NCI-H1417 (cell line): ENCODE measurements at places on chromosomes 3 and 15.

- no peak for DNase-seq
Observed at GRCh38 chr3:49523756-49524747, 30.2 kb upstream of the BSN start.

DNA sequence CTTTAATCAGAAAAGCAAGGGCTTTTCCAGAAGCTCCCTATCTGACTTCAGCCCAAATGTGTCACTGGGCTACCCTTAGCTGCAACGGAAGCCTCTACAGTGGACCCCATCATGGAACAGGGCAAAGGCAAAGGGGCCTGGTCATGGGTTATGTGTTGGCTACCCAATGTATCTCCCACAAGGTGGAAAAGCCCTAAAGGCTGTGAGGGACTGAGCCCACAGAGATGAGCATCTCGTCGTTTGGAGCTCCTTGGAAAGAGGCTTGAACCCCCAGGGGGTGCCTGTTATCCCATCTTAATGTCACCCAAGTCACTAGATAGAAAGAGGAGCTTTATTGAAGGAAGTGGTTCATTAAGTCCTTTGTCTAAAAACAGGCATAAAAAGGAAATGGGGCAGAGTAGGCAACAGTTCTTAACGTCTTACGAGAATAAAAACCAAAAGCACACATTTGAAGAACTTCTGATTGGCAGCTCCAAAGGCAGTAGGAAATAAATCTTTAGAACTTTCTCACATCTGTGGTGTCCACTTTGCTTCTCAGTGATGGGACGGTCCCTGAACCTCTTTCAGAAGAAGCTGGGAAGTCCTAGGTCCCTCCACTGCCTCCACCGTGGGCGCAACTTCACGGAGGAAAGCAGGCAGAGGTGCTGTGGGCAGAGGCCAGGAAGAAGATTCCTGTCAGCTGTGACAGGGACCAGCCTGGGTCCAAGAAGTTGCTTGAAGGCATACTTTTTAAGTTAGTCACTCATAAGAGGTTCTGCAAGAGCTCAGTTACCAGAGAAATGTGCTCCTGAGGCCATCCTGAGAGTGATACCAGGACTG is 93.7 kb downstream of the MYLK start:
- no peak for DNase-seq

DNA sequence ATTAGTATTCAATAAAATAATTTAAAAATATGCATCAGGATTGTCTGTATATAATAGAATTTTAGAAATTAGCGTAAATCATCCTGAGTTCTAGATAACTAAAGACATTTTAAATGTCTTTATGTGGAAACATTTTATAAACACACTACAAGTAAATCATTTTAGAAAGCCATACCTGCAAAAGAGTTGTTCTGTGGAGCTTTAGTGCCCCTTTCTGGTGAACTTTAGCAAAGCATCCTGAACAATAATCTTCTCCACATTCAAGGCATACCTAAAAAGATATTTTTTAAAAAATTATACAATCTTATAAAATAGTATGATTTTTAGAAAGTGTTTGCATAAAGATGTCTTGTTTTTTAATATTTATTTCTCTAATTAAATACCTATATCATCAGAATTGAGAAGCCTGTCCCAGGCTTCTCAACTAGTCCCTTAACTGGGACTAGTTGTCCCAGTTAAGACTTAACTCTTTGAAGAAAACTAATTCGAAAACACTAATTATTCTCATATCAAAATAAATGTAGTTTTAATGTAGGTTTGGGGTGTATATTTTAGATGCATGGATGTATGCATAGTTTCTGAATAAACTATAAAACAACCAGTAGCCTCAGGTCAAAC is 29.7 kb downstream of the ZBBX start:
- DNase-seq = peak; percentile 24

GRCh38 chr15:80953001-80953952 is 36.3 kb downstream of the MESD start:
- DNase-seq = no peak

DNA sequence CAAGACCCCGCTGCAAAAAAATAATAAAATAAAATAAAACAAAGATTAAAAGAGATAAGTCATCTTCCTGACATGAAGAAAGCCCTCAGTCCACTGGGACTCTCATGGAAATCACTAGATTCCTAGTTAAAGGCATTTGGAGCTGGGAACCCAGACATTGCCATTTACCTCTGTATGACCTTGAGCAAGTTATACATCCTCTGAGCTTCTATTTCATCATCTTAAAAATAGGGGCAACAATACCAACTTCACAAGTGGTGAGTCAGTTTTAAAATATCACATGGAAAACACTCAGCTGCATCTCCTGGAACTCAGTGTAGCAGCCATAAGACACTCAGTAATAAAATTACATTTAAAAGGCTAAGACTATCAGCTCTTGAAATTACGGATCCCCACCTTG is 334.8 kb downstream of the ERC2 start:
- no peak for DNase-seq

DNA sequence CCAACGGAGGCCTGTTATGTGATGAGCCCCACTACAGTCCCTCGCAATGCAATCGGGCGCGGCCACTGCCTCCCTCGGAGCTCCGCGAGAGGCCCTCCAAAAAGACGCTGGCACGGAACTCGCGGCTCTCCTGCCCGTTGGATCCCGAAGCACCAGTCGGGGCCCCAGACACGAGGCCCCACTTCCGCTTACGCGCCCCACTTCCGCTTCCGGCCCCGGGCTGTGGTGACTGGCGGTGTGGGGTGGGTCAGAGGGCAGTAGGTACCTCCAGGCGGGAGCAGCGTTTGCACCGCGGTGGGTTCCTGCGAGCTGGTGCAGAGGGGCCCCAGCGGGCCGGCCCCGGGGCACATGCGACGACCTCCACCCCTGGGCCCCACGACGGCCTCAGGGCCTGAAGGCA is at the start of gene TOPAZ1:
Gene TOPAZ1, plus strand, starts transcription at position 181 of the 400 bp plus-strand sequence. Its CDS starts 168 bp downstream, at position 349.
- no peak for DNase-seq

- DNase-seq = no peak
Observed at GRCh38 chr3:112059497-112059896, 25.0 kb downstream of the TMPRSS7 start.

GRCh38 chr15:42737529-42738328 is 801 bp upstream of the CDAN1 start:
- DNase-seq = no peak

GRCh38 chr15:42544853-42545629 is 3.6 kb downstream of the LRRC57 start:
- no peak for DNase-seq

GRCh38 chr3:150376001-150376848 is 31.9 kb upstream of the TSC22D2 start:
- peak; percentile 21 for DNase-seq

GRCh38 chr3:90015688-90016356 is 908.4 kb downstream of the EPHA3 start:
- no peak for DNase-seq

- no peak for DNase-seq
Observed at GRCh38 chr3:112379020-112379690, 46.2 kb downstream of the CD200 start.

DNA sequence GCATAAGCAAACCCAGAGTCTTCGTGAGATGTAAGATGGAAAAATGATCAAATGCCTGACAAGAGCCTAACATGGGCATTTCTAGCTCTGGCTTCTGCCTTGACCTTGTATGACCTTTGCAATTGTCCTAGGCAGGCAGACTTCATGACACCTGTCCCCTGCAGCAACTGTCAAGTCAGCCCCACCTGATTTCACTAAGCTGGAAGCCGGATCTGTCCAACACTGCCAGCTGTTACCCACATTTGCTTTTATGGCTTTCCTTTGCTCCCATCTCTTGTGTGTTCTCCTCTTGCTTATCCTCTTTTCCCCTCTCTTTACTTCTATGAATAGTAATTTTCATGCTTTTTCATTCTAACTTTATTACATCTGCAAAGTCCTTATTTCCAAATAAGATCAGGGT is 48.5 kb upstream of the TNIK start:
- DNase-seq = no peak

DNA sequence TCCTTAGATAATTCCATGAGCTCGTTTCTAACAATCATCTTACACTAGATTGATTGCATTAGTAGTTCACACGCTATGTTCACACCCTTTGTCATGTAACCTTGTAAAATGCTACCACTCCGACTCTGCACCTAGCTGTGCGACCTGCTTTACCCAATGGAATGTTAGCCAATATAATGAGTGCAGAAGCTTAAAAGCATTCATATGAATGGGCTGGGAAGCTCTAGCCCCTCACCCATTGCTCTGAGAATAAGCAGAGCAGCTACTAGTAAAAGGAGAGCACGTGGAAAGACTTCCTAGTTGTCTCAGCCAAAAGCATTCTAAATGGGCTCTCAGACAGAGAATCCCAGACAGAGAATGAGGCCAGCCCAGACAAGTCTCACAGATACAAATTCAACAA is 410.6 kb upstream of the UBE2E2 start:
- DNase-seq = no peak

DNA sequence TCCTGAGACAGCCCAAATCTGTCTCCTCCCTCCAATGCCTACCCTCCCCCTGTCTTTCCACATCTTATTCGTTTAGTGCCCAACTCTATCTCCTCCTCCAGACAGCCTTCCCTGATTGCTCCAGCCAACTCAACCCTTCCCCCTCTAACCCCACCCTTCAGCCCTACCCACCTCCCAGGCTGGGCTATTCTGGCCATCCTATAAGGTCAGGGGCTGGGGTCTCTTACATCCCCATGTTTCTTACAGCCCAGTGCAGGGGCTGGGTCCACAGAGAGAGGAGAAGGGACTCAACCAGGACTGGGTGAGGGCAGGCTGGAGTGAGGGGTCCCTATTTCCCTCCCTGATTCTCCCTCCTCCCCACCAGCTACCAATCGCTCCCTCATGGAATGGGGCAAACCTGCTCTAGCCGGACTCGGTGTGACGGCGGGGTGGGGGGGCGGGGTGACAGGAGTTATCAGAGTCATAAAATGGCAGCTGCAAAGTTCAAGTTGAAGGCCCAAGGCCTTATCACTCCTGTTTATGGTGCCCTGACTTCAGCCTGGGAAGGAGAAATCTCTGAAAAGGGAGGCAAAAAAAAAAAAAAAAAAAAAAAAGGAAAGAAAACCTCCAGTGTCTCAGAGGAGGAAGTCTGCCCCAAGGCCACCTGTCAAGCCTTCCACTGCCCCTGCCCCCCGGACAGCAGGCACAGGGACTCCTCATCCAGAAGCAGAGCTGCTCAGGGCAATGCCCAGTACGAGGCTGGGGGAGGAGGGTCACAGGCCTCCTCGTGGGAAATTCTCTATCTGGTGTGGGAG is 2.1 kb downstream of the VIPR1 start:
- no peak for DNase-seq

DNA sequence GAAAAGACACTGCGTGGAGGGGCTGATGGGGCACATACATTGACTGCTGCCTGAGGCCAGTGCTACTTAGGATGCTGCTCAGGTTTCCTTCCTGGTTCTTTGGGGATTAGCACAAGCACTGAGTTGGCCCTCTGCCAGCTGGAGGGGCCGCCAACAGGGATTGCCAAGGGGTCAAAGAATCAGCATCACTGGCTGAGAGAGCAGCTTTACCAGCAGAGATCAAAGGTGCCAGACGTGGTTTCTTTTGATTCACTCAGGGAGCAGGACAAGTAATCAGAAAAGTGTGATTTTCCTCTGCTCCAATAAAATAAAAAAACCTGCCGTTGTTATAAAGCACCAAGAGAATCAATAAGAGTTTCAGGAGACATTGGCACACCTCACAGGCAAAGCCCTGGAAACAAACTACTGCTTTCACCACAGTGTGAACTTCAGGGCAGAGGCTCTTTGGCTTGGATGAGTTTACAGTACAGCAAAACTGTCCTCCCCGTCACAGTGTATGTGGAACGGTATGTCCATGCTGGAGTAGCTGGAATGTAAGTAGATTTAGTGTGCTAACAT is 45.8 kb upstream of the FSIP1 start:
- peak; percentile 65 for DNase-seq

DNA sequence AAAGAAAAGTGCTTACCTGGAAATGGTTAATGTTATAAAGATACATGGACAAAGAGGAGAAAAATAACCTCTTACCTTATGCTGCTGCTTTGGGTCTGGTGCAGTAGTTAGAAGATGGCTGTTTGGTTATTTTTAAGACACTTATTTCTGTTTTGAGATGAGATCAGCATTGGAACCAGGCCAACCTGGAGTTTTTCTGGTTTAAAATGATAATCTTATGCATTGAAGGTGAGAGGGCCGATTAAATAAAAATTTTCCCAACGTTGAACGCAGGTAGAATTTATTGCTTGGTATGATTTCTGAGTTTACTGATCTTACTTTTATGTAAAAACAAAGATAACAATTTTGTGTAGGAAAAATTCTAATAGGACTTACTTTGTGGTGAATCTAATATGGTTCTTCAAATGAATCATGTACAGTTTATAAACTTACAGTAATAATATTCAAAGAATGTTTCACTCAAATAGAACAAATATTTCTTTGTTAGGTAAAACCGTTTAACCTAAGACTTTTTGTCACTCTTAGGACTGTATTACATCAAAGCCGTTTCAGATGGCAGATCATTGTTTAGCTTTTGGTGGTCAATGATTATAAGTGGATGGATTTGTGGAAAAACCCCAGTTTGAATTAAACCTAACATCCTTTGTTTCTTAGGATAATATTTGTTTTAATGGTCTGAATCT is 14.9 kb downstream of the UBE2E2 start:
- DNase-seq = no peak

DNA sequence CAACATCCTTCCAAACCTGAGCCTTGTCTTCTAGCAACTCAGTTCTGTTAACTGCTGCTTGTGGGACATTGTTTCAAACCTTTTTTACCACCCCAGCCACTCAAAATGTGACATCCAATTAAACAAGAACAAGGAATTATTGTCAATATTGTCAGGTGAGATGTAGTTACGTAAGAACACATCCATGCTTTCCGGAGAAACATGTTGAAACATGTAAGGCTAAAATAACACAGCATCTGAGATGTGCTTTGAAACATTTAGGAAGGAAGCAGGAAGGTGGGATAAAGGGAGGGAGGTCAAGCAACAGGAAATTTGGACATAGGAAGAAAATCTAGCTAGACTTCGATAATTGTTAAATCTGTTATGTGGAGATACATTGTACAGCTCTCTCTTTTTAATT is 50.9 kb upstream of the PRICKLE2 start:
- DNase-seq = peak; percentile 15

- no peak for DNase-seq
Observed at GRCh38 chr3:61648481-61648880, 87.1 kb downstream of the PTPRG start.

DNA sequence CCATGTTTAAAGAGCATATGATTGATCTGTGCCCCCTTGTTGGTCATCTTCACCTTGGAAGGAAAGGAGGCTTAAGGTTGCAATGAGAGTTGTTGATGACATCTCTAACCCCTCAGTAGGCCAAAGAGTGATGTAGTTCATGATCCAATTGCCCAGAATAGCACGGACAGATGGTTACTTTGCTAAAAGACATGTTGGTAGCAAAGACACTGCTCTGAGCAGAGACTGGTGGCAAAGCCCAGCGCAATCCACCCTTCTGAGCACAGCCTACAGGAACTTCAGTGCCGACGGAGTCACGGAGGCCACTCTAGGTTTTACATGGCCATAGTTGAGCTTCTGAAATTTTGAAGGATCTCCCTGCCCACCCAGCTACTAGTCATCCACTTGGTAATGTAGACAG is 21.8 kb downstream of the FBXO45 start:
- DNase-seq = no peak

GRCh38 chr15:68311859-68312557 is 34.5 kb downstream of the FEM1B start:
- DNase-seq = no peak

GRCh38 chr3:180278583-180279188 is 241.9 kb upstream of the PEX5L start:
- no peak for DNase-seq

- DNase-seq = no peak
Observed at GRCh38 chr3:77042343-77042742, 2.4 kb downstream of the ROBO2 start.
